Thyroid gland (tissue), 4 donors: ENCODE measurements at places on chromosomes 3 and 15. TPM values are rescaled to one million over a fixed set of nuclear protein-coding genes. Genes with fewer than 3 reads are reported as not detected.

The MYZAP gene
- 20.7 TPM for total RNA-seq

- DNase-seq = no peak
Measured at GRCh38 chr15:69868756-69869155, 229.0 kb downstream of the TLE3 start.

DNA sequence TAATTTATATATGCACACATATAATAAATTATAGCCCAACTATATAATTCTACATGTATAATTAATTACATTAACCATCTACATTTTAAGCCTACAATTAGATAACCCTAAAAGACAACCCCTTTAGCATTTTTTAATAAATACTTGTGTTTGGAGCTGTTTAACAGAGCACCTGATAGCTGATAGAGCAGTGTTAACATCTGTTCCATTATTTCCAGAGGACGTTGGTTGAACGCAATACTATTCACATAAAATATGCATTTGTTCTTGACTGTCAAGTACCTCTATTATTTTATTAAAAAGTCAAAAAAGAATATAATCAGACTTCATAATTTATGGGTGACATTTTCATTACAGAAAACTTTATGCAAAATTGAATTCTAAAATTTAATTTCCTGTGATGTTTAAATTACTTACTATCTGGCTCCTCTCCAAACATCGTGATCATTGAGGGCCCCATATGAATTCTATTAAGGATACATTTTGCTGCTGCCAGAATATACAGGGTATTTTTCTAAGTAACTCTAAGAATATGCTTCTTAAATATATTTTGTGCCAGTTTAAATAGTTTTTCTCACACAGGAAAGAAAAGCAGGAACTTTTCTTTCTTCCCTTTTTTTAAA, 234.3 kb downstream of the SHOX2 start:
- DNase-seq = no peak

- peak; percentile 88 for DNase-seq
Measured at GRCh38 chr15:60912984-60913697, 316.0 kb downstream of the RORA start.

DNA sequence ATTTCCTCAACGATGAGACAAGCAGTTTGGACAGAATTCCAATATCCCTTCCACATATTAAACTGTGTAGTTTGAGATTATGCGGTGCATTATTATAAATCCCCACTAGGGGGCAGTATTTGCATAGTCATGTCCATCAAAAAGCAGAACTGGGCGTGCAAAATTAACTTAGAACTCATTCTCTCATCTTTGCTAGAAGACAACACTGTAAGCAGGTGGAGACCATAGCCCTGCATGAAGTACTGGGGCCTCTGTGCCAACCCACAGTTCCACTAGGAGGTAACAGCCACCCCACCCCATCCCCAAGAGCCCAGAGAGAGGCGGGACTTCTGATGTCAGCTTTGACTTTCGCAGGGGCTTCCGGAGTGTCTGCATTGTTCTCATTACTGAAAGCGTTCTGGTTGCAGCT, 106.6 kb upstream of the TMC3 start:
- DNase-seq = no peak
